ENCODE measurements at places on chromosomes 3 and 15.

DNA sequence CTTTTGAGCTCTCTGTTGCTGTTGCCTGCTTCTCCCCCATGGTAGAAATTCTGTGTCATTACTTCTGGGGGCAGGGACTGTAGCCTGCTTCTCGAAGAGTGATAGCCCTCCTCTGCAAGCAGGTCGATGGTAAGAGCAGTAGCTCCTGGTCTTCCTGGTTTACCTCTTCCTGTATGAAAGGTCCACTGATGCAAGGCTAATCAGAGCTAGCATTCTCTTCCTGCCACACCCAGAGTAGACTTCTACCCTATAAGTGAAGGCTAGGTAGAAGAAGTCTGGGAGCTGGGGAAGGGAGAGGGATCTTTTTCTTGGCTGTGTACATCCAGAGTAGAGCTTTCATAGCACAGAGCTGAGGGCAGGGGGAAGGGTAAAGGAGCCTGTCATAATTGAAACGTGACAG, 357.0 kb downstream of the SQOR start:
- no peak for DNase-seq

DNA sequence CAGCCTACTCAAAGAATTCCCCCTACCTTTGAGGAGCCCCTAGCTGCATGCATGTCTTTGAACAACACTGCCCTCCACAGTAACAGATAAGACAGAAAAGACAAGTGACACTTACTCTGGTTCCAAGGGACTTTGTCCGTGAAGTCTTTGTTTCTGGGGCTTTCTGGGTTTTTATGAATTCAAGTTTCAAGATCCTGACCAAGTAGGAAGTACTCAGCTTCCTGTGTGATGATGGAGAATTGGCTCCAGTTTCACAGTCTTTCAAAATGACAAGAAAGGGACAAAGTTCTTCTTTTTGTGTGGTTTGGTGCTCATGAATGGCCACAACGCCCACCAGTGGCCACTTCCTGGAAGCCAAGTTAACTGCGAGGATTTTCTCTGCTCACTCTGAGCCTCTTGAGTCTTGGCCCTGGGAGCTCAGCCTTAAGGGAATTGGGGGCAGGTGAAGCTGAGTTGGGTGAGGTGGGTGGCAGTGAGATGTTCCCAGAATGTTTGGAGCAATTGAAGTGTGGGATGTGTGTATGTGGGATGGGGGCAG, at the start of gene CCR1:
Gene CCR1, minus strand, starts transcription at position 147 of the 538 bp plus-strand sequence. CDS start 4,000 bp downstream, outside the sequence.
- DNase-seq, result peak; percentile 54

DNA sequence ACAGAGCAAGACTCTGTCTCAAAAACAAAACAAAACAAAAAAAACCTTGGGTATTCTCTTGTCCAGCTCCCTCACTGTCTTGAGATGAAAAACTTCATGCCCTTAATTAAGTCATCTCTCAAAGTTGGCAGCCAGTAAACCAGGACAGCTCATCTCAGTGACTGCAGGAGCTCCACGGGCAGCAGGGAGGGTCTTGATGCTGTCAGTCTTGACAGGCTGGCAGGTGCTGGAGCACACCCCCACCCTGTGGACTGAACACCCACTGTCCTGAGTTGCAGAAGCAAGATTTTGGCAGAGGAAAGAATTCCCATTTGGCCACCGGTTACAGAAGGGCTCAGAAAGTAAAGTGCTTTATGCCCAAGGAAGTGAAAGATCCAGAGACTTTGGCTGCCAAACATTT, 8.0 kb downstream of the DNAJA4 start:
- no peak for DNase-seq

DNA sequence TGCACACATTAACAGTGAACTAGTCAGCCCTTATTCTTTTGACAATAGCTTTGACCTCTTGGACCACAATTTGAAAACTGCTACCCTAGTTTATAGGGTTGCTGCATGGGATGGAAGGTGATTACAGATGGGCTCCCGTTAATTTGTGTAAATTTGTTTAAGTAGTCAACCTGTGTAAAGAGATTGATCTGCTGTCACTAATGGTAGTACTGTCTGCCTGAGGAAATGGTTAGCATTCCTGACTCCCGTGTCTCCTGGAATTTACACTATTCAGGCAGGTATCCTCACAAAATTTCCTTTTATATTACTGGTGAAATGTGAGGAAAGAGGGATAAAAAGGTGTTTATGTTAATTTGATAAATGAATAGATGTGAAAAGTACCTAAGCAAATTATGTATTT, 15.3 kb upstream of the EBLN2 start:
- DNase-seq, result no peak

DNA sequence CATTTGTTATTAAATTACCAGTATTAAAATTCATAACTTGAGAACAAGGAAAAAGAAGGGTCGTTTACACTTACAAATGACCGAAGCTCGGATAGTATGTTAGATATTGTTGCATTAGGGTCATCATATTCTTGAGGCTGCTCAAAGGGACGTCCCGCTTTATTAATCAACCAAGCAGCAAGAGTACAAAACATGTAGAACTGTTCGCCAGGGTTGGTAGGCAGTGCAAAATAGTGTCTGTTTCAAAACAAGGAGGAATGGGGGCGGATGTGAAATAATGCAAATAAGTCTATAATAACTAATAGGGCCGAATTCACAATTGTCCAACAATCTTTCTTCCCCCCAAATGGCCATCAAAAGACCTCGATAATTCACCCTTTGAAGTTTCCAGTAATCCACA, 2.9 kb downstream of the IFT57 start:
- no peak for DNase-seq

- DNase-seq, result no peak
These were observed 69.4 kb upstream of the GAP43 start for GRCh38 chr3:115553796-115554486.

- DNase-seq, result no peak
These were observed 56.7 kb upstream of the RNF7 start for GRCh38 chr3:141681390-141681780.

GRCh38 chr3:111801693-111802092, 57.4 kb upstream of the PHLDB2 start:
- no peak for DNase-seq

- no peak for DNase-seq
These were observed 59.6 kb downstream of the ITGA11 start for GRCh38 chr15:68372291-68372811.

- no peak for DNase-seq
These were observed 34.3 kb downstream of the GOLIM4 start for GRCh38 chr3:168061332-168061996.

DNA sequence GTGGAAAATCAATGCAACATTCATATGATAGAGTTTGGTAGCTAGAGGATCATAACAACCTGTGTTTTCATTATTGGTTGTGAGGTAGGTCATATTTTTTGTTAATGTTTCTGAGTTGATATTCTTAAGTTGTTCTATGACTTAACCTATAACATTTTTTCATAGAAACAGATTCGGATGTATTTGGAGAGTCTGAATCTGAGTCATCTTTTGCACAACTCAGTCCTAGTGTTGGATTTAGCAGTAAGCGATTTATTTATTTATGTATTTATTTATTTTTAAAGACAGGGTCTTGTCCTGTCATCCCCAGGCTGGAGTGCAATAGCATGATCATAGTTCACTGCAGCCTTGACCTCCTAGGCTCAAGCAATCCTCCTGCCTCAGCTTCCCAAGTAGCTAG, 292.8 kb upstream of the ZNF717 start:
- no peak for DNase-seq

- DNase-seq, result no peak
These were observed 17.9 kb upstream of the SKIC8 start for GRCh38 chr15:78317145-78317836.

GRCh38 chr15:29107291-29107890, 162.2 kb downstream of the NSMCE3 start:
- no peak for DNase-seq

GRCh38 chr3:52397676-52398399, 47.1 kb downstream of the SEMA3G start:
- no peak for DNase-seq

DNA sequence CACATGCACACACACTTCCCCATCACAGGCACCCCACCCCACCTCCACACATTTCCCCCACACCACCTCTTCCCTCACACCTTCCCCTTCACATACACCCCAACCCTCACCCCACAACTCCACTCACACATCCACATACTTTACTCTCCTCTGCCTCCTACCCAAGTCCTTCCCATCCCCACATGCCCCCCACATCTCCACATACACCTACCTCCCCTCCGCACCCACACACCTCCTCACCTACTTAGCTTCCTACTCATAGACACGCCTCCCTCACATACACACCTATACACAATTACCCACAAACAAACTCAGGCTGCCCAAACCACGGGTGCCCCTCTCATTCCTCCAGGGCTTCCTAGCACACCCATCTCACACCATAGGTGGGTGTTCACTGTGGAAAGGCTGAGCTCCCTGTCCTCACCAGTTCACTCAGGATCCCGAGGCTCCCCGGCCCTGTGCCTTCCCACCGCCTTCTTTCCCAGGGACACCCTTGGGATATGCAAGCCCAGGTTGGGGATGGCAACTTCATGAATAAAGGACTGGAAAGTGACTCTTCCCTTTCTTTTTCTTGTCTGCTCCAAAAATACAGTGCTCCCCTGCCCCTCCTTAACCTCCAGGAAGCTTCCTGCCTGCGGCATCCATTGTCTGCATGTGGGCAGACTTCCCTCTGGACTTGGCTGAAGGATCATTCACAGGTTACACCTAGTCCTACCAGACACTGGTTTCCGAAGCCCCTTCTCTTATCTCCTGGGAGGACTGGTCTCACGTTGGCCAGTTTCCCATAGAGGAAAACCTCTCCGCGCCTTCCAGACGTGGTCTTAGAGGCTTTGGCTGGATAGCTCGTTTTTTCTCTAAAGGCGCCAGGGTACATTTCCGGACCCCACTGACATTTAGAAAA, 61.5 kb downstream of the SLCO2A1 start:
- no peak for DNase-seq

- DNase-seq, result no peak
These were observed 68.3 kb upstream of the HERC1 start for GRCh38 chr15:63901912-63902670.

GRCh38 chr15:31390777-31391486, 64.3 kb downstream of the KLF13 start:
- no peak for DNase-seq

DNA sequence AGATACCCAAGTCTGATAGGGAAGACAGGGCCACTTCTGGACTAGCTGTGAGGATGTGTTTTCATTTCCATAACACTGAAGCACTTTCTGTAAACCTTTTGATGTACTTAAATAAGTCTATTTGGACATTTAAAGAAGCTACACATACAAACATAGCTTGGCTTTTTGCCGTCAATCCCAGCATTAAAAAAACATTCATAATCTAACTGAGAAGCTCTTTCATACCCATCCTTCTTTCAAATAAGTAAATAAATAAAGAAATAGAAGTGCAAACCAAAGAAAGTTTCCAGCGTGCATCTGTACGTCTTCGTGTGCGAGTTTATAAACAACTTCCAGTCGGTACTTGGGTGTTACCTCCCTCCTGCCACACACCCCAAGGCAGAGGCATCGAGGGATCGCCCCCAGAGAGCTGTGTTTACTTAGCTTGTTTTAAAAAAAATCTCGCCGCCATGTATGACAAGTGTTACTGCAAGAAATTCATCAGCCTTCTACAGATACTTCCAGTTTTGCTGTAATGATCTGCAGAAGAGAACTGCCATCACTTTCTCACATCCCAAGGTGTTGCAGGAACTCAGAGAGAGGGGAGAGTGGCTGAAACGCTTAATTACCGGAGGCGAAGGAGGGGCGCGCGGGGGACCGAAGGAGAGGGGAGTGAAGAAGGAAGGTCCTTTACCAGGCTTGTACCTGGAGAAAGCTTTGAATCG, 9.0 kb upstream of the MEIS2 start:
- DNase-seq, result no peak

DNA sequence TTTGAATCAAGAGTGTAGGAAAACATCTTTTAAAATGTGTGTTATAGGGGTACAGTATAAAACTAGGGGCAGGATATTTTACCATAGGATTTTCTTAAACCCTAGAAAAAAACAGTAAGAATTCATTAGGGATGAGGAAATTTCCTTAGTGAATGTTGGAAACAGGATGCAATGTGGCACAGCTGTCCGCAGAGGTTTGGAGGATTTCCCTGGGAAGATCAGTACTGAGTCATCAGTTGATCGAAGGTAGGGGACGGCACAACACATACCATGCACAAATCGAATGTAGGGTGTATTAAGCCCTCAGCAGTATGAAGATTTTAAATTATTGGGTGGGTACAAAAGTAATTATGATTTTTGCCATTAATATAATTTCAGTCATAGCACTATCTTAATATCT, 49.9 kb downstream of the FNDC3B start:
- DNase-seq, result no peak

- no peak for DNase-seq
These were observed 827.4 kb downstream of the SI start for GRCh38 chr3:164250923-164251322.

- DNase-seq, result no peak
These were observed 17.4 kb upstream of the VGLL4 start for GRCh38 chr3:11661052-11661656.

All from activated naive CD4-positive, alpha-beta T cell treated with Interleukin-2 at 50 U/mL for 16 hours (primary cell).